Thoracic aorta (tissue), 2 donors: ENCODE measurements at places on chromosomes 16 and 17.

- DNase-seq, result no peak
These were observed 12.7 kb upstream of the KLHDC4 start for GRCh38 chr16:87778476-87778829.

DNA sequence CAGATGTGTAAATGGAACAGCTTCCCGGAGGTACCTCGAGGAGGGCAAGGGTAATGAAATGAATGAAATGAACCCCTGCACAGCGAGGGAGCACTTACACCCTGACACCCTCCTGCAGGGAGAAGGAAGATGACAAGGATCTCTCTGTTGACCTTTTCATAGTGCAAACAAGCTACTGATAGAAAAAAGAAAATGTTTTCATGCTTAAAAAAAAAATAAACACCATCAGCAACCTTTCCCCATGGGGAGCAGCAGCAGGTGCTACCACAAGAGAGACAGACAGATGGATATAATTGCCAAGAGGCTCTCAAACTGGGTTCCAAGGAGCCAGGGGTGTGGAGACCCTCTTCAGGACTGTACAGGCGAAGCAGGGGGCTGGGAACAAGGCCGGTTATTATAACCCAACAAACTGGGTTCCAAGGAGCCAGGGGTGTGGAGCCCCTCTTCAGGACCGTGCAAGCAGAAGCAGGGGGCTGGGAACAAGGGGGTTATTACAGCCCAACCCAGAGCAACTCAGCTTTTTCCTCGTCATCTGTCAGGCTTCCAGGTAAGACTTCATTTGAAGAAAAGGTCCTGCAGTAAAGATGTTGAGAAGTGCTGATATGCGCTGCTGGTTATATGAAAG is 718 bp upstream of the RPH3AL start:
- DNase-seq, result no peak

- no peak for DNase-seq
These were observed 30.9 kb upstream of the SLC25A19 start for GRCh38 chr17:75319904-75320691.

DNA sequence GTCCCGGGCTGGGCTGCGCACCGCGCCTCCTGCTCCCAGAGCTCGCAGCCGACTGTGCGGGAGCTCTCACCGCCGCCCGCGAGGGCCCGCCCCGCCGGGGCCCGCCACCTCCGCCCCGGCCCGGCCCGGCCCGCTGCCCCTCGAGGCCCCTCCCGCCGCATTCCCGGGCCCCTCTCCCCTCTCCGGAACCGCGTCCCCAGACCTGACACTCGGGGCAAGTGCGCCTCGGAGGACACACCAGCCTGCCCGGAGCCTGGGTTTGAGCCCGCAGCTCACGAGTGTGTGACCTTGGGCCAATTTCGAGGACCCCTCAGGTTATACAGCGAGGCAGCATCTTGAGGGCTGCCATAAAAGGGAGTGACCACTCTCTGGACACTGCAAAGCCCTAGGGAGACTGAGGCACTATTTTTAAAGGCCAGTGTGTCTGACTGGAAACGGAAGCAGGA is 2.0 kb upstream of the GRIN2C start:
- DNase-seq, result no peak

DNA sequence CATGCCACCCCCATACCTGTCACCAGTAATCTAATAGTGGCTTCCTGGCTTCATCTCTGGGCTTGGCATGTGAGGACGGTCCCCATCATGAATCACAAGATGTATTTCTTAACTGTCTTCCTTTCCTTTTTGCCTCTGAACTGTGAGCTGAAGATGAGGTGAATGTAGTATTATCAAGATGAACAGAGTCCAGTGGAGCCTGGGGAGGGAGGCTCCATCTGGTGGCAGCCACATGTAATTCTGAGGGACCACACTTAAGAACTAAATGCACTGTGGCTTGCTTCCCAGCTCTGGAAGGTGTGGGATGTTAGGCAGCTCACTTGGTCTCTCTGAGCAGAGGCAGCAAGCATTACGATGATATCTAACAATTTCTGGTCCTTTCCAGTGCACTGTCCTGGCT is 354.9 kb upstream of the ASIC2 start:
- no peak for DNase-seq
